ENCODE measurements at places on chromosomes 7 and 10. TPM values are rescaled to one million over a fixed set of nuclear protein-coding genes. Genes with fewer than 3 reads are reported as not detected.

GRCh38 chr7:89757910-89758309, 396.4 kb upstream of the STEAP1 start:
- no peak for DNase-seq

DNA sequence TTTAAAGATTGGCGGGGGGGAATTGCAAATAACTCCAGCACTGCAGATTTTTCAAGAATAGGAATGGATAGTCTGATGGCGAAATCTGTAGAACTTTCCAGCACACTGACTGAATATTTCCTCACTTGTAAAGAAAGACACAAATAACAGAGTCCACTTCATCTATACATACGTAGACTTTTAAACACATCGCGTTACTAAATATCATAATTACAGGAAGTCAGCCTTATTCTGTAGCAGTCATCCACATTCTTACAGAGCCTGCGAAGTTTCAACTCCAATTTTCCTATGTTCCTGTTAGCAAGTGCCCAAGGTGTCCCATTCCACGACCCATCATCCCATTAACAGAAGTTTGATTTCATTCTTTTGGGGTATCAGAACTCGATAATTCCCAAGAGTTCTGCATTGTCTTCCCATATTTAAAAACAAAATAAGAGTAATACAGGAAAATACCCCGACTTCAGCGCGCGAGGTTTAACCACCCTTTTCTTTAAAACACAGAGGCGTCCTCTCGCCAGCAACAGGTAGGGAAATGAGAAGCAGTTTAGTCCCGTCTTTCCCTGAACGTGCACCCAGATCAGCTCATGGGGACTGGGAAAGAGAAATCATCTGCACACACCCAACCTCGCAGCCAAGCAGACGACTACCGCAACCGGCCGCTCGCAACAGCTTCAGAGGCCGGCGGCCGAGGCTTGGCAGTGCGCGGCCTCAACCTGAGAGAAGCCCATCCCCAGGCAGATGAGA, 880 bp downstream of the HERC4 start:
- no peak for DNase-seq

DNA sequence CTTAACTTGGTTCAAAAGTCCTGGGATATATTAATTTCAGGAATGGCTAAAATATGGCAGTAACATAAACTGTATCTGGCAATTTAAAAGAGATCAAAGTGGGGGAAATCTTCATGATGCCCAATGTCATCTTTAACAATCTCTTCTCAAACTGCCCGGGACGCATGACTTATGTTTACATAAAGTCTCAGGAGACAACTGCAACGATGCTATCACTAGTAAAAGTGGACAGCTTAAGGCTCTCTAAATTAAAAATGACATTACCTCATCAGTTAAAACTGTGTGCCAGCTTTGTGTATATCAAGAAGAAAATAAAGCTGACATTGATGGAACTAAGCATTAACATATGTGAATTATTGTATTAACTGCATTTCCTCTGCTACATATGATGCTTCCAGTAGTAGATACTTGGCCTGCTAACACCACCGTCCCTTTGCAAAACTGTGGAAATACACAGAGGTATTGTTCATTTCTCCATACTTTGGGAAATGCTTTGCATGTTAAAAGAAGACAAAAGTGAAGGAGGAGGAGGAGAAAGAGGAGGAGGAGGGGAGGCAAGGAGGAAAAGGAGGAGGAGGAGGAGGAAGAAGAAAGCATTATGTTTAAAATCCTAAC, 62.4 kb downstream of the NRP1 start:
- no peak for DNase-seq

The PALD1 gene
- 31.8 TPM for total RNA-seq

The FAM3C gene
- total RNA-seq, result 71.5 TPM

The VIPR2 gene
- 3.1 TPM for total RNA-seq

The DENND10 gene
- 64.4 TPM for total RNA-seq

The OR2A12 gene
- total RNA-seq, result not detected

- peak; percentile 45 for DNase-seq
These were observed 50.8 kb downstream of the GSDME start for GRCh38 chr7:24706211-24707170.

DNA sequence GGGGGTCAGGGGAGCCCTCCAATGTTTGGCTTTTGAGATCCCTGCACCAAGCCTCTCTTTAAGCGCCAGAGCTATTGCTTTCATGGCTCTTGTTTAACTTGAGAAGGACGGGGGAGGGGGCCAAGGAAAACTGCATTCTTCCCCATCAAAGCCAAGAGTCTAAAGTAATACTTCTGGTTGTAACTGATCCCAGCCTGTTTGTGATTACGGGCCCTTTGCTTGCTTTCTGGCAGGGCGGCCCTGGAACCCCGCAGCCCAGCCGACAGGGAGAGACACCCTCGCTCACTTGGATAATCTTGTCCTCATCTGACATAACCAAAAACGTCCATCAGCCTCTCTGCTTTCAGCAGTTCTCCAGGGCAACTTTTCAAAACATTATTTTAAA, 154.7 kb downstream of the NEURL1 start:
- no peak for DNase-seq

The GSAP gene
- 0.94 TPM for total RNA-seq

The PDGFA gene
- total RNA-seq, result 38.0 TPM
